ENCODE measurements at places on chromosomes 12 and 14. TPM values are rescaled to one million over a fixed set of nuclear protein-coding genes. Genes with fewer than 3 reads are reported as not detected.

KCNH5 gene
- total RNA-seq: not detected

DNA sequence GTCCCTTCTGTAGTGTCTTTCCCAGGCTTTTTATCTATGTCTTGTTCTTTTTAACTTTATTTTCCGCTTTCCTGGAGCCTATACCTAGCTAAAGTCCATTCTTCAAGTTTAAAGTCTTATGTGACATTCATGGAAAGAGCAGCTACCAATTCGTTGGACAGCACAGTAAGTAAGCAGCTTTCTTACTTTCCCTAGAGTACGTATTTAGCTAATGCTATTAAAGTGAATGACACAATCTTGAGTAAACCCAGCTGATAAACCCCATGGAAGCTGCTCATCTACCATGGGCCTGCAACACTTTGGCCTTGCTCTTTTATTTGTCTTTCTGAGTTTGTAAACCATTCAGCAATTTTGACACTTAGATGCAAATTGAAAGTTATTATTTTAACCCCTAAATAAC, 30.0 kb downstream of the ALX1 start:
- DNase-seq: no peak

SERPINA3 gene
- 1.7 TPM for total RNA-seq

GRCh38 chr12:108542320-108542719, 18.7 kb downstream of the SART3 start:
- no peak for DNase-seq
